Hepatic stellate cell (primary cell): ENCODE measurements at places on chromosomes 3 and 15.

GRCh38 chr3:79766496-79767193 lies 1.2 kb downstream of the ROBO1 start:
- DNase-seq = no peak

- no peak for DNase-seq
Observed at GRCh38 chr15:45094358-45094730, 19.6 kb downstream of the DUOX2 start.

- no peak for DNase-seq
Observed at GRCh38 chr3:101888653-101889052, 39.3 kb downstream of the NFKBIZ start.

GRCh38 chr3:102447272-102447671 lies 12.5 kb downstream of the ZPLD1 start:
- no peak for DNase-seq
